ENCODE measurements at places on chromosomes 3 and 15. TPM values are rescaled to one million over a fixed set of nuclear protein-coding genes. Genes with fewer than 3 reads are reported as not detected.

DNA sequence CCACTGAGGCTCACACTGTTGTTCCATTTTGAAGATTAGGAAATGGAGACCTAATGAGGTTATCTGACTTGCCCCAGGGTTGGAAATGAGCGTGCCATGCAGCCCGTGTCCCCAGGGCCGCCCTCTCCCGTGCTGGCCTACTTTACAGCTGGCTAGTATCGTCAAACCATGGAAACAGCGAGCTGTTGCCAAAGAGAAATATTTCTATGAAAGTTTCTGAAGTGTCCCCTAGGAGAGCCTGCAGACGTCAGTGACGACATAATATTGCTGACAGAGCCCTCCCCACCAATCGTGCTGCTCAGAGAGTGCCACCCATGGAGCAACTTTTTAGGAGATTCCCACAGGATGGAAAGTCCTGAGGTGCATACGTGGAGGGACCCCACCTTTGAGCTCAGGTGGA is 11.2 kb upstream of the FAM174B start:
- H3K36me3 ChIP-seq: no peaks in the 10 kb centered on the region
- no peak overlapping the region for H3K27ac ChIP-seq
- no peak for DNase-seq
- H3K4me1 ChIP-seq: no peaks in the 10 kb centered on the region

DNA sequence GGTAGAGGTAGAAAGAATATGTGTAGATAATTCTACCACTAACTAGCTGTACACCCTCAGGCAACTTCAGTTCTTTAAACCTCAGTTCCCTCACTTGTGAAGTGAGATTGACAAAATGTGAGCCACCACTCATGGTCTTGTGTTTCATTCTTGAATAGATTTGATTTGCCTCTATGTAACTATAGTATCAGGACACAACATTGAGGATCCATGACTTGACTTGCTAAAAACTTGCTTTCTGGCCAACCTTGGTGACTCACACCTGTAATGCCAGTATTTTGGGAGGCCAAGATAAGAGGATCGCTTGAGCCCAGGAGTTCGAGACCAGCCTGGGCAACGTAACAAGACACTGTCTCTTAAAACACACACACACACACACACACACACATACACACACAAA is 115.8 kb upstream of the FLNB start:
- H3K4me3 ChIP-seq: no peak overlapping the region
- H3K4me1 ChIP-seq: no peaks in the 10 kb centered on the region
- H3K36me3 ChIP-seq: peaks cover 15% of the 10 kb centered on the region
- no peak overlapping the region for H3K27ac ChIP-seq
- no peak for DNase-seq
- H3K27me3 ChIP-seq: no peaks in the 10 kb centered on the region

- DNase-seq: no peak
- H3K27ac ChIP-seq: no peak overlapping the region
- H3K4me1 ChIP-seq: no peaks in the 10 kb centered on the region
- no peaks in the 10 kb centered on the region for H3K27me3 ChIP-seq
These were observed 239.3 kb downstream of the SLC9A9 start for GRCh38 chr3:143608966-143609365.

- H3K4me1 ChIP-seq: peaks cover 16% of the 10 kb centered on the region
- no peak overlapping the region for H3K27ac ChIP-seq
- H3K27me3 ChIP-seq: peaks cover 31% of the 10 kb centered on the region
- no peak overlapping the region for H3K4me3 ChIP-seq
- DNase-seq: no peak
These were observed 519.2 kb downstream of the MECOM start for GRCh38 chr3:169144270-169144669.

GRCh38 chr3:151015767-151016477 is 43.4 kb upstream of the CLRN1 start:
- H3K27ac ChIP-seq: no peak overlapping the region
- H3K4me3 ChIP-seq: no peak overlapping the region
- H3K36me3 ChIP-seq: no peaks in the 10 kb centered on the region
- peaks cover 7% of the 10 kb centered on the region for H3K27me3 ChIP-seq
- no peaks in the 10 kb centered on the region for H3K4me1 ChIP-seq

GRCh38 chr3:71854096-71854495 is 69.1 kb upstream of the PROK2 start:
- H3K4me3 ChIP-seq: no peak overlapping the region
- H3K27ac ChIP-seq: no peak overlapping the region
- no peak for DNase-seq
- no peaks in the 10 kb centered on the region for H3K4me1 ChIP-seq

GRCh38 chr3:162933656-162934055 is 1437.0 kb downstream of the OTOL1 start:
- no peak for DNase-seq
- H3K4me3 ChIP-seq: no peak overlapping the region
- H3K27ac ChIP-seq: no peak overlapping the region
- H3K27me3 ChIP-seq: no peaks in the 10 kb centered on the region
- H3K4me1 ChIP-seq: no peaks in the 10 kb centered on the region
- H3K36me3 ChIP-seq: no peaks in the 10 kb centered on the region

DNA sequence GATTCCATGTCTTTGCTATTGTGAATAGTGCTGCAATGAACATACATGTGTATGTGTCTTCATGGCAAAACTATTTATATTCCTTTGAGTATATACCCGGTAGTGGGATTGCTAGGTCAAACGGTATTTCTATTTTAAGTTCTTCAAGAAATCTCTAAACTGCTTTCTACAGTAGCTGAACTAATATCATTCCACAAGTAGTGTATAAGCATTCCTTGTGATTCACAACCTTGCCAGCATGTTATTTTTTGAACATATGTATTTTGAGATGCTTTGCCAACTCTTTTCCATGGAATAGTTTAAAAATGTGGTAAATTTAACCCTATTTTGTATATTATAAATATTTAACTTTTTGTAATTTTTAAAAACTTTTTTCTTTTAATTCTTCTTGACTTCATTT is 592.7 kb upstream of the NAALADL2 start:
- H3K27me3 ChIP-seq: no peaks in the 10 kb centered on the region
- H3K27ac ChIP-seq: no peak overlapping the region
- H3K4me3 ChIP-seq: no peak overlapping the region
- H3K4me1 ChIP-seq: no peaks in the 10 kb centered on the region
- H3K36me3 ChIP-seq: no peaks in the 10 kb centered on the region
- no peak for DNase-seq

DNA sequence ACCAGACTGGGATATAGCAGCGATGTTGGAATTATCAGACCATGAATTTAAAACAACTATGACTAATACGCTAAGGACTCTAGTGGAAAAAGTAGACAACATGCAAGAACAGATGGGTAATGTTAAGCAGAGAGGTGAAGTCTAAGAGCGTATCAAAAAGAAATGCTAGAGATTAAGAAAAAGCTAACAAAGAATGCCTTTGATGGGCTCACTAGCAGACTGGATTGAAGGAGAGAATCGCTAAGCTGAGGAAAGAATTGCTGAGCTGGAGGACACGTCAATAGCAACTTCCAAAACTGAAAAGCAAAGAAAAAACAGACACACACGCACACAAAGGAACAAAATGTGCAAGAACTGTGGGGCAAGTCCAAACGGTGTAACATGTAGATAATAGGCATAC is 20.0 kb upstream of the CMTM6 start:
- H3K36me3 ChIP-seq: peaks cover 28% of the 10 kb centered on the region
- no peak overlapping the region for H3K27ac ChIP-seq
- H3K27me3 ChIP-seq: no peaks in the 10 kb centered on the region
- DNase-seq: no peak

- H3K4me1 ChIP-seq: peaks cover 24% of the 10 kb centered on the region
- peaks cover 13% of the 10 kb centered on the region for H3K27me3 ChIP-seq
- no peak overlapping the region for H3K4me3 ChIP-seq
- DNase-seq: peak; percentile 77
- peak overlapping the region; percentile 1 for H3K27ac ChIP-seq
- H3K36me3 ChIP-seq: no peaks in the 10 kb centered on the region
These were observed 2.5 kb upstream of the INAFM2 start for GRCh38 chr15:40320931-40321371.

DNA sequence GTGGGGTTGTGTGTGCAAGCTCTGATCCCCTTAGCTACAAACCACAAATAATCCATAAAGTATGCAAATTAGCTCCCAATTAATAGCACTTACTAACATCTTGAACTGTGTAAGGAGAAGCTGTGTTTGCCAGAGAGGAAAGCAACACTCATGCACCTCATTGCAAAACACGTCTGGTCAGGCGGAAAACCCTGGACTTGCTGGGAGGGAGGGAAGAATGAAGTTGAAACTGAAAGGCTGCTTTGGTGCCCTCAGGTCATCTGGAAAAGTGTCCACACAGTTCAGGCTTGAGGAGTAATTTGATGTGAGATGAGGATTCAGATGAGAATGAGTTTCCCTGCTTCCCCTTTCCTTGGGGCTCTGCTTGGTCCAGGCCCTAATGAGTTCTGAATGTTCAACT is 185.5 kb upstream of the ANKRD28 start:
- no peaks in the 10 kb centered on the region for H3K36me3 ChIP-seq
- no peaks in the 10 kb centered on the region for H3K4me1 ChIP-seq
- H3K27me3 ChIP-seq: peaks cover 3% of the 10 kb centered on the region
- no peak overlapping the region for H3K27ac ChIP-seq
- no peak overlapping the region for H3K4me3 ChIP-seq

Gene PLOD2
- 0.52 TPM for total RNA-seq

Gene C3orf20
- total RNA-seq: 0.37 TPM

Gene CTXN2
- total RNA-seq: not detected

Gene CPLX3
- total RNA-seq: 0.35 TPM
